ENCODE measurements at places on chromosomes 13 and 19.
A peak's percentile ranks its signal among the peaks of the same experiment; 100 is the strongest.

GRCh38 chr13:62663767-62664166 lies 1248.1 kb upstream of the PCDH20 start:
- no peak for DNase-seq

GRCh38 chr19:17079710-17080439 lies 4.3 kb downstream of the MYO9B start:
- peak; percentile 44 for DNase-seq

DNA sequence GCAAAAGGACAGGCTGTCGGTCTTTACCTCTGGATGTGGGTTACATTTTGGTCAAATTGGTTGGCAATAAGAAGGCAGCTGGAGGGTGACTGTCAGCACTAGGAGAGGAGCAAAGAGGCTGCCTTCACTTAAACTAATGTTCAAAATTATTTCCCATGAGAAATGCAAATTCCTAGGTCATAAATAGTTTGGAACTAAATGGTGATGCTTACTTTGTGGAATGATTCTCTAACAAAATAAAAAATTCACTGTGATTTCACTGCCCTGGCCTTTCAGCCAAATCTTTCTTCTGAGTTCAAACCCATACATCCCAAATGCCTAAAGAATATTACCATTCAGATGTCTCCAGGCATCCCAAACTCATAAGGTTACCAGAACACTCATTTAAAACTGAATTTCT lies 25.0 kb upstream of the OXGR1 start:
- no peak for DNase-seq

DNA sequence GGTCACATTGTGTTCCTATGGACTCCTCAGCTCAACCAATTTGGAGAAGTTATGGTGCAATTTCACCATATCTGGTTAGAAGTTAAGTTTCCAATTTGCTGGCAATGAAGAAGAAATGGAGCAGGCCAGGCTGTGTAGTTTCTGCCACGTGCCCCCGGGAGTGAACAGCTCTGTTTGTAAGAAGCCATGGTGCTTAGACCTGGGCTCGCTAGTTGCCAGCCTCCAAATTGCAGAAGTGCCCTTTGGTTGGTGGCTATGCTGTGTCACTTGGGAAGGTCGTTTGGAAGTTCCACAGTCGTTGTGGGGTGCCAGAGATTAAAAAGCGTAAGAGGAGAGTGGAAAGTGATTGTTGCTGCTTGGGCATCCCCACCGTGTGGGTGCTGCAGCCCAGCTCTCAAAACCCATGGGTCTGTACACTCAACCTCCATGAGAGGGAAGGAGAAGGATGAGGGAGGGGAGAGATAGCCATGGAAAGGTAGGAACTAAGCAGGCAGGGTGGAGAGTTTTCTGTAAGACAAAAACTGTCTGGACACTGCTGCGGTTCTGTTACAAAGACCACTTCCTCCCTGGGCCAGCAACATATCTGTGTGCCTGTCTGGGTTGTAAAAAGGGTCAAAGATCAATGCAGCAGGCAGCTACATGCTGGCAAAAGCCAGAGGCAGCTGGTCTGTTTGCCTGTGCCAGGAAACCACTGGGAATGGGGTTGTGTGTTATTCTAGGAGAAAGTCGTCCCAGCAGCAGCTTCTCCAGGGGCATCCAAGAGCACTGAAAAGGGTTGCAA lies 10.8 kb downstream of the ALOX5AP start:
- no peak for DNase-seq
